H54 (cell line): ENCODE measurements at places on chromosomes 1 and 21.

GRCh38 chr1:212718499-212718898, 18.9 kb upstream of the BATF3 start:
- no peak for DNase-seq

GRCh38 chr1:25909040-25909439, 2.8 kb upstream of the STMN1 start:
- DNase-seq: no peak

GRCh38 chr1:70966018-70966638, 81.5 kb downstream of the PTGER3 start:
- no peak for DNase-seq

GRCh38 chr1:41056907-41057306, 35.4 kb upstream of the SLFNL1 start:
- DNase-seq: no peak

- no peak for DNase-seq
Observed at GRCh38 chr1:116254776-116255175, 118.3 kb upstream of the ATP1A1 start.

- DNase-seq: no peak
Observed at GRCh38 chr1:223364685-223365382, 858 bp upstream of the SUSD4 start.

GRCh38 chr1:200962631-200963030, 60.9 kb downstream of the KIF21B start:
- DNase-seq: no peak

DNA sequence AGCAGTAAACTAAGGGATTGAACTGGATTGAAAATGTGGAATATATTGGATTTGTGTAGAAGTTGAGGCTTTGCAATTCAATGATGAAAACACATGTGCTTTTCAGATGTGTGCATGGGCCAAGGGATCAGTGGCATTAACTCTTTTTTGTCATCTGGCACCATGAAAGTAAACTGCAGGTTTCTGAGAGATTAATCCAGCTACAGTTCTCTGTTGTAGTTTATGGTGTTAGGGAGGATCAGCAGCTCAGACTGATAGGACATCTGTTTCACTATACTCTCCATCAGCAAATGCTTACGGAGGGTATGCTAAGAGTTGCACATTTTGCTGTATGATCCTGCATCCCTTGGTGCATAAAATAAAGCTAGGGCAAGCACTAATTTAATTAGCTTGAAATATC, 82.6 kb downstream of the C1orf21 start:
- DNase-seq: no peak

DNA sequence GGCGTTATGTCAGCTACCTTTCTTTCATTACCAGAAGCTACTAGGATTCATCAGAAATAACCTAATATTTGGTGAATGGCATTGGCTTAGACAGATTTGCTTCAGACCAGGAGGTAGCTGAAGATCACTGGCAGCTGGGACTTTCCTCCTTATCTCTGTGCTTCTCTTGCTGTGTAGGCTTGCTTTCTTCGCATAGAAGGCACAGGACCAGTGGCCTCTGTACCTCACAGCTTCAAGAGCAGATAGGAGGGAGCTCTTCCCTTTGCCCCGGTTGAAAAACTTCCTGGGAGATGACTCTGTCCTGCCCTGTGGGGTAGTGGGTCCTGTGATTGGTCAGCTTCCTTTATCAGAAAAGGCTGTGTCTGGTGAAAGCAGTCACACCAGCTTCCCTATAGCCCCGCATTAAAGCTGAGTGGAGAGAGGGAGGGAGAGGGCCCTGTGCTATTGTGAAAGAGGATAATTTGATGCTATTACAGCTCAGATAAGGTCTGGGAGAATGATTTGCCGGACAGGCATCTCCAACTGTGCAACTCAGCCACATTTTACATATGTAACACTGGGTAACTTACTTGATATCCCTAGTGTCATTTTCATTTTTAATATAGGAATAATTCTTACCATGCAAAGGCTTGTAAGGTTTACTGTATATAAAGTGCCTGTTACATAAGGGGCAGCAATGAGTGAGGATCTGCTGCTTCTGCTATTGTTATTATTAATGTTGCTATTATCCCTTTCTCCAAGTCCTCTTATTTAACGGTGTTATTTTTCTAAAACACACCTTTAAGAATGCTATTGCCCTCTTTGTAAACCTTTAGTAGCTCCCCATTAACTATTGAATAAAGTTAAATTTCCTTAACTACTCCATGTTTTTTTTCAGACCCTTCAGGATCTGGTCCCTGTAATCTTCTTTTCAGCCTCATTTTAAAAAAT, 31.6 kb downstream of the OSBPL9 start:
- DNase-seq: peak; percentile 24

DNA sequence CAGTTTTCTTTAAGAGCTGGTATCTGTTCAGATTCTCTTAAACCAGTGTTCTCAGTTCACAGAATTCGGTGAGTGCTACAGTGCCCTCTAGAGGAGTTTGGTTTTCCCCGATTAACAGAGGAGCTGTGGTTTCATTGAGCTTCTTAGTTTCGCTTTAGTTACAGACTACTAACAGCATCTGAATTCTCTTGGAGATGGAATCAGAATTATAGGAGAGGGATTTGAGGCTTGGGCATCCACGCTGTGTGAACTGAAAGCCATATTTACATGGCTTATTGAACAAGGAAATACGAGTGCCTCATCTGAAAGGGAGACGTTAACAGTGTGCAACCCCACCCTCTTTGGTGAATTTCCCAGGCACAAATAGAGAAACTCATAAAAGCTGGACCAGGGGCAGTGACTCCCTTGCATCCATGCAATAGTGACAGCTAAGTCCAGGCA, 202.0 kb downstream of the USH2A start:
- peak; percentile 17 for DNase-seq

DNA sequence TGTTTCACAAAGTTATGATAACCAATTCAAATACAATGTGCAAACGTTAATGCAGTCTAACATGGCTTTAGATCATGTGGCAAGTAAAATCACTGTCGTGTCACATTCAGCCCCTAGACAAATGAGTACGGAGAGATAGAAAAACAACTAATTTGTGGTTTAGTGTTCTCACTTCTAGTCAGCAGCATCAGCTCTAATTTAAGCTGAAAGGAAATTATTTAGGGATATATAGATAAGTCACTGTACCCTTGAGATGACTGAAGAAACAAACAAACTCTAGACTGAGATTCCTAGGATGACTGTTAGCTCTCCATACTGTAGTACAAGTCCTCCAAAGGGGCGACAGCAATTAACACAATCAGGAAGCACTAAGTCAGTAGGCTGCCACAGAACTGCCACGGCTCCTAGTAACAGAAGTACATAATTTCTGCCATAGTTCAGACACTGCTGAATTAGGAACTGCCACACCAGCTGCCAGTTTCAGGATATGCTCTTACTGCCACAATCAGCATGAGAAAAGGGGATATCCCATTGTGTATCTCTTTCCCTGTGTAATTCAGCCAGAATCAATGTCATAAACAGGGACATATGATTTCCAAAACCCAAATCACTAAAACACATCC, 150.4 kb upstream of the NEGR1 start:
- no peak for DNase-seq

- no peak for DNase-seq
Observed at GRCh38 chr1:180288940-180289339, 58.9 kb downstream of the LHX4 start.

- DNase-seq: no peak
Observed at GRCh38 chr1:8222789-8223188, 95.1 kb upstream of the SLC45A1 start.

DNA sequence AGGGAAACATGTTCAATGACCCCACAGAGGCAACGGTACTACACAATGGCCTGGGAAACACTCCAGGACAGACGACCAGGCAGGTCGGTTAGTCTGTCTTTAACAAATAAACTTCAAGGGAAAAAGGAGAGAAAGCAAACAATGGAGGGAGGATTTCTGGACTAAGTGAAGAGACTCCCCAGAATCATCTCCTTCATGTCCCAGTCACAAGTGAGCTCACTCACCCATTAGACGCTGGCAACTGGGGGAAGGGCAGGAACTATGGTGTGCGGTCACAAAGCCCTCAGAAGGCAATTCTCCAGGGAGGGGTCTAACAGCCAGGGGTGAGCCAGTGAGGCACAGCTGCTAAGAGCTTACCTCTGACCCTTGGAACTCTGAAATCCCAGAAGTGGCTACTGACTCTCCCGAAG, 55.7 kb upstream of the NADK start:
- no peak for DNase-seq

DNA sequence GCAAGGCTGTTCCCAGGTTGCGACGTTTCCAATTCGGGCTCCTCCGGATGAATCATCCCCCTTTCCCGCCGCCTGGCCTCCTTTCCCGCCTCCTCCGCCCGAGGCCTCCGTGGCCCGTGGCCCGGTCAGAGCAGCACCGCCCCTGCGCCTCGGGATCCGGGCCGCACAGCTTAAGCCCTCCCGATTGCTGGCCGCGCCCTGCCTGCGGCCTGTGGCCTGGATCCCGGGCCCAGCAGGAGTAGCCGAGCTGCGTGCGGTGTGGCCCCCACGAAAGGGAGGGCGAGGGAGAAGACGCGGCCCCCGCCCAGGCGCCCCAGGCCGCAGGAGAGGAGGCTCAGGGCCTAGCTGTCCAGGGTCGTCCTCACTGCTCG, 1.0 kb downstream of the TMEM200B start:
- DNase-seq: peak; percentile 67

- no peak for DNase-seq
Observed at GRCh38 chr1:223819730-223820514, 25.8 kb downstream of the TP53BP2 start.

DNA sequence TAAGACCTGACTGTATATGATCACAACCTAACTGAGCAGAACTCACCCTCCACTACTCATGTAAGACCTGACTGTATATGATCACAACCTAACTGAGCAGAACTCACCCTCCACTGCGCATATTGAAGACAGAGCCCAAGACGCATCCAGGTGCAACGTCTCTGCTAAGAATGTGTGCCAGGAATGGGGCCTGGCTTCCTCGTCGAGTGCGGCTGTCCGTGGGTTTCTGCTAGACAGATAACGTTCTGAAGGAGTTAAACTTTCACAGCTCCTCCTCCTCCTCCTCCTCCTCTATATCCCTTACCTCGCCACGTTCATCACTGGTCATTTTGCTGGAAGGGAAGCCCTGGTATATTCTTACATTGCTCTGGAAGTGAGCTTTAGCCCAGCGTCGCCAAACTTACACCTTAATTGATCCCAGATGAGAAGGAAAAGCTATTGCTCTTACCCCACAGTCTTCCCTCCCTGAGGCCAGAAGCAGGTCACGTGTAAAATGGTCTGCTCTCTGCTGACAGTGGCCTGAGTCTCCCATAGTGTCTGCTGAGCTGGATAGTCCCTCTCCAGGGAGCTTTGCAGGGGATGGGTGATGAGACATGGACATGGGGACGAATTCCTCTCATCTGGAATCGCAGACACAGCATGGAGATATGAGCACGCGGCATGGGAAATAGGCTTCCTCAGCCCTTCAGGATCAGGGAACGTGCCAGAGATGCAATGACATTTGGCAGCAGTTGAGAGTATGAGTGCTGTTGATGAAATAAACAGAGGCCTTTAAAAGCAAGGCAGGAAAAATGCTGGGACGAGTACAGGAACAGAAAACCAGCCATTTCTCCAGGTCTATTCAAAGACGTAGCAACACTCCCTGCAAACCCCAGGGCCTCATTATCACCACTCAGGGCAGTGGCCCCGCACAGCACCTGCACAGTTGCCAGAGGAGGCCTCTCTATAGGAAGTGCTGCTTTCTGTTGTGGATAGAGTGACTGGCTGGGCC, 528.1 kb downstream of the KIF26B start:
- DNase-seq: no peak

- no peak for DNase-seq
Observed at GRCh38 chr1:54409156-54410142, 3.3 kb upstream of the SSBP3 start.

DNA sequence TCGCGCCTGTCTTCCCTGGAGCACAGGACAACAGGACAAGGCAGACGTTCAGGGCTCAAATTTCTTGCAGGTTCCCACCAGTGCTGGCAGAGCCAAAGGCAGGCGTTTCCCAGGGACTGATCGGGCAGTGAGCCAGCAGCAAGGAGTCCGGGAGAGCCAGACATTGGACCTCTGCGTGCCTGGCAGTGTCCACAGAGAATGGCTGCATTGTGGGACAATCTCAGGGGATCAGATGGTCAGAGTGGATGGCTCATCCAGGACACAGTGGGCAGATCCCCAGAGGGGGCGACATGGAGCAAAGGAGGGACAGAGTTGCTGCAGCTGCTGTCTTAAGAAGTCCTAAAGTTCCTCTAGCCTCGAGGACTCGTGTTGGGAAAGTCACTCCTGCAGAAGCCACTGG, 4.6 kb downstream of the TMEM63A start:
- DNase-seq: peak; percentile 42

DNA sequence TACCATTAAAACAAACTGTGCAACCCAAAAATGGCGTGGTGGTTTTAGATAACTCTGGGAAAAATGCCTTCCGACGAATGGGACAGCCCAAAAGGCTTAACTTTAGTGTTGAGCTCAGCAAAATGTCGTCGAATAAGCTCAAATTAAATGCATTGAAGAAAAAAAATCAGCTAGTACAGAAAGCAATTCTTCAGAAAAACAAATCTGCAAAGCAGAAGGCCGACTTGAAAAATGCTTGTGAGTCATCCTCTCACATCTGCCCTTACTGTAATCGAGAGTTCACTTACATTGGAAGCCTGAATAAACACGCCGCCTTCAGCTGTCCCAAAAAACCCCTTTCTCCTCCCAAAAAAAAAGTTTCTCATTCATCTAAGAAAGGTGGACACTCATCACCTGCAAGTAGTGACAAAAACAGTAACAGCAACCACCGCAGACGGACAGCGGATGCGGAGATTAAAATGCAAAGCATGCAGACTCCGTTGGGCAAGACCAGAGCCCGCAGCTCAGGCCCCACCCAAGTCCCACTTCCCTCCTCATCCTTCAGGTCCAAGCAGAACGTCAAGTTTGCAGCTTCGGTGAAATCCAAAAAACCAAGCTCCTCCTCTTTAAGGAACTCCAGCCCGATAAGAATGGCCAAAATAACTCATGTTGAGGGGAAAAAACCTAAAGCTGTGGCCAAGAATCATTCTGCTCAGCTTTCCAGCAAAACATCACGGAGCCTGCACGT, 82.1 kb downstream of the PRDM2 start:
- no peak for DNase-seq

DNA sequence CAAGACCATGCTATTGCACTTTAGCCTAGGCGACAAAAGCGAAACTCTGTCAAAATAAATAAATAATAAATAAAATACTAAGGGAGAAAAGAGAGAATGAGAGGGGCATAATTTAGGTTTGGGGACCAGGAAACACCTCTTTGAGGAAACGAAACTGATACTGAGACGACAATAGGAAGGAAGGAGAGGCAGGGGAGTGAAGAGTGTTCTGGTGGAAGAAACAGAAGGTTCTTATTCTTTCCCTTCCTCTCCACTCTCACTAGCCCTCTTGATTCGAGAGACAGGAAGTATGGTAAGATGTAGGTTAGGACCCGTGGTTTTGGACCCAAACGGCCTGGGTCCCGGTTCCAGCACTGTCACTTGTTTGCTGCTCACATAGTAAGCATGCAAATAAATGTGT, 1.6 kb upstream of the NKAIN1 start:
- DNase-seq: no peak

DNA sequence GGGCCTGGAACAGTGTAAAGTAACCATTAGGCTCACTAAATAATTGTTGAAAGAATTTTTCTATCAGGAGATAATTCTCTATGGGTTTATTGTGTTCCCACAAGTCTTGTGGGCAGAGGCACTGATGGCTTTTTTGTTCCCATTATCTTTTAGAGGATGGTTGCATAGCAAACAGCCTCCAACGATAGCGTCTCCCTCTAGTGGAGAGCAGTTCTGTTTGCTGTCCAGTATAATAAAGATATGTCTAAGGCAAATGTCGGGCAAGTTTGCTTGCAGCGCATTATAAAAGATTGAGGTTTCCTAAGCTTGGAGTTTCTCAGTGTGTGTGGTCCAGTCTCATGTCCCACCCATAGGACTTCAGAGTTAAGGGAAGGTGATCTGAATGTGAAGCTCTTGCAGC, 1.3 kb upstream of the SLC6A17 start:
- peak; percentile 40 for DNase-seq

GRCh38 chr1:101205457-101205856, 31.4 kb upstream of the S1PR1 start:
- no peak for DNase-seq
